ENCODE measurements at places on chromosomes 2 and 18. TPM values are rescaled to one million over a fixed set of nuclear protein-coding genes. Genes with fewer than 3 reads are reported as not detected.

The UPP2 gene
- total RNA-seq = not detected

DNA sequence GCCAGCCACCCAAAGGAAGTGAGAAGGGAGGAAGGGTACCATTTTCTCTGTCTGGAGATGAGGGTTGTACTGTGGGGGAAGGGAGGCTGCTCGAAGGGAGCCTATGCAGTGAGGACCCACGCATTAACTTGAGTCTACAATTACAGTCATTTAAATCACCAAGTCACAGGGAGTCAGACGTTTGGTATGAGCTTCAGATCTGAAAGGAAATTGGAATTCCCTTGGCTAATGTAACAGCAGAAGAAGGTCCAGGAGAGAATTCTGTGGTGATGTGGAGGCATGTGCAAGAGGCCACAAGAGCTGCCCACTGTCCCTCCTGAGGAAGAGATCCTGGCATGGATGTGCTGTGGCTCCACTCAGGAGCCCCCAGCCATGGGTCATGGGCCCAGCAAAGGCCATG is 22.5 kb downstream of the DAPL1 start:
- DNase-seq = no peak

The CCDC74A gene
- total RNA-seq = 1.0 TPM

- DNase-seq = peak; percentile 28
Observed at GRCh38 chr2:217283460-217283859, 423.6 kb upstream of the TNP1 start.

The GNAL gene
- 5.1 TPM for total RNA-seq

DNA sequence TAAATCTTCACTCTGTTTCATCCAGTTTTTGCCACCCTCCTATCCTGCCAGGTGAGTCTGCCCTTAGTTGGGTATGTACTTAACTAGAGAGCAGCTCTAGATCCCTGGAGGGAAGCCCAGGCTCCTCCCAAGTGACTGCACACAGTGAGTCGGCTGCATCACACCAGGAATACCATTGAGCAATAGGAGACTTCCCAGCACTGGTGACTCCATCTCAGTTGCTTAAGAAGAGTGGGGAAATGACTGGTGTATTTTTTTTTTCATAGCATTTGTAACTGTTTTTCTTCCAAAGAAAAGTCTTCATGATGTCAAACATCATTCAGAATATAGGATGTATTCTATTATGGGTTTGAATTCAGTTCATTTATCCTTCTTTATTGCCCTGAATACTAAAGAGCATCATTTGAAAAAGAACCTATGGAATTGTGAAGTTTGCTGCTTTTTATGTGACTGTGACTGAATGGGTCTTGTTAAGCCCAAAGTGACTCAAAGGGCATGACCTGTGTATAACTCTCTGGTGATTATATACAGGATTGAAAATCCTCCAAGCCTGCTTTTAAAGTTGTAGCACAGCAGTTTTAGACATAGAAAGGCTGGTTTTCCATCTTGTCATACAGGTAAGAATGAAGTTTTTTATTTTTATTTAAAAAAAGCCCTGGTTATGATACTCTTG is 84.3 kb downstream of the MAP3K20 start:
- DNase-seq = peak; percentile 83

- no peak for DNase-seq
Observed at GRCh38 chr2:43003702-43004101, 211.3 kb upstream of the HAAO start.

GRCh38 chr2:147713349-147713748 is 131.5 kb upstream of the ACVR2A start:
- DNase-seq = no peak

GRCh38 chr2:65175894-65176530 is 46.1 kb upstream of the RAB1A start:
- no peak for DNase-seq

The SELENOI gene
- total RNA-seq = 14.5 TPM

DNA sequence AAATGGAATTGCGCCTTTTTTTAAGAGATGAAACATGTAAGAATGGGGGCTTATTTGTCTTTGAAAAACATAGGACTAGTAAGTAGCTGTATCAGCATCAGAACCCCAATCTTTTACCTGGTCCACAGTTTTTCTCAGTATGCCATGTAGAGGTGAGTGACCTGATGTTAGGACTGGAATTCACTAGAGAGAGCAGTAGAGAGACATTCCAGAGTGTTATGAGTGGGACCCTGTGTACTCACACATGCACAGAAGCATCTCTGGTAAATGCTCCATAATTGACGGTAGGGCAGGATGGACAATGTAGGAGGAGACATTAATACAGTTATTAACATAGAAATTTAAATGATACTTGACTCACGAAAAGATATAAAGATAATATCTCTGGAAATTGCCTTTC is 1.4 kb upstream of the GALNT13 start:
- no peak for DNase-seq

The IL1F10 gene
- not detected for total RNA-seq

DNA sequence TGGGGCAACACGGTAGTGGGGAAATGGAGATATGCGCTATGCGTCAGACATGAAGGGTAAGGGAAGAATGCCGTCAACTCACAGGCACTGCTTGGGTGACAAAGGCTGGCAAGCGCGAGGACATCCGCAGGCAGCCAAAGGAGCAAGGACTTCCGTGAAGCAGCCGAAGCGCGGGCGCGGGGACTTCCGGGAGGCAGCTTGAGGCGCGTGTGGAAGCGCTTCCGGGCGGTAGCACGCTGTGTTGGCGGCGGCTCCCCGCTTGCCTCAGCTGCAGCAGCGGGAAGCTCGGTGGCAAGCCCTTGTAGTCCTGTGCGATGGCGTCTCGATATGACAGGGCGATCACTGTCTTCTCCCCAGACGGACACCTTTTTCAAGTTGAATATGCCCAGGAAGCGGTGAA is at the start of gene PSMA8:
Gene PSMA8, plus strand, starts transcription at position 218 of the 400 bp plus-strand sequence. Its CDS starts 97 bp downstream, at position 315.
- peak; percentile 54 for DNase-seq
